ENCODE measurements at places on chromosomes 1 and 21.

GRCh38 chr1:223378754-223379153 is 14.5 kb upstream of the CCDC185 start:
- DNase-seq: no peak

DNA sequence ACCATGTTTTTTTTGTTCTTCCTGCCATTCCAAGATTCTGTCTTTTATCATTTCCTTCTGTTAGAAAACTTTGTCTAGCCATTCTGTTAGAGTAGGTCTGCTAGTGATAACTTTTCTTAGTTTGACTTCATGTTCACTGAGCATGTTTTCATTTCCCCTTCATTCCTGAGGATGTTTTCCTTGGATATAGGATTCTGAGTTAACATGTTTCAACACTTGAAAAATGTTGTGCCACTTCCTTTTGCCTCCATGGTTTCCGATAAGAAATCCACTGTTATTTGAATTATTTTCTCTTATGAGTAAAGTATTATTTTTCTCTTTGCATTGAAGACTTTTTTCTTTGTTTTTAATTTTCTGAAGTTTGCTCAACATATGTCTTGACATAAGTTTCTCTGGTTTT is 66.7 kb downstream of the ATP1A1 start:
- DNase-seq: no peak

DNA sequence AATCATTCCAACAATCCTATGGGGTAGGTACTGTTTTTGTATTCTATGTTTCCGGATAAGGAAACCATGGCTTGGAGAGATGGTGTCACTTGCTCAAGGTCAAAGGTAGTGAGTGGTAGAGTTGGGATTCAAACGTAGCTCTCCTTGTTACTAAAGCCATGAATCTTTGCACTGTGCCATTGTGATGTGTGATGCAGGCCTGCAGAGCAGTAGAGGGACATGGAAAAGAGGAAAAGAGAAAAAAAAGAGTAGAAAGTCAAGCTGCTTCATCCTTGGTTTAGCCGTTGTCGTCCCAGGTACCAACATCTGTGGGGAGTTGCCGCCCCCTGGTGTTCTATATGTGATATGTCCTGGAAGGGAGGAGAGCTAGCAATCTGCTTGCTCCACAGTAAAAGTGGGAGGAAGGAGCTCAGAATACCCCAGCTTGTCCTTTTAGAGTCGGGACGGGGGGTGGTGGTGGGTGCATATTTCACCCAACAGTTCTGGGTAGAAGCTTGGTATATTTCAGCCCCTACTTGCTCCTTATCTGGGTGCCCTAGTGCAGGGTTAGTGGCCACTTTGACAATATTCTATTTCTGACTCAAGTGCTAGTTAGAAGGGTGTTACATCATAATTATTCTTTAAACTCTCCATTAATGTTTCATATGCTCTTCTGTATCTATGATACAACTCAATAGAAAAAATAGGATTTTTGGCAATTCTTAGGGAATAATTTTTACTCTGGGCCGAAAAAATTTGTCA is 98.4 kb downstream of the EBNA1BP2 start:
- DNase-seq: peak; percentile 57

DNA sequence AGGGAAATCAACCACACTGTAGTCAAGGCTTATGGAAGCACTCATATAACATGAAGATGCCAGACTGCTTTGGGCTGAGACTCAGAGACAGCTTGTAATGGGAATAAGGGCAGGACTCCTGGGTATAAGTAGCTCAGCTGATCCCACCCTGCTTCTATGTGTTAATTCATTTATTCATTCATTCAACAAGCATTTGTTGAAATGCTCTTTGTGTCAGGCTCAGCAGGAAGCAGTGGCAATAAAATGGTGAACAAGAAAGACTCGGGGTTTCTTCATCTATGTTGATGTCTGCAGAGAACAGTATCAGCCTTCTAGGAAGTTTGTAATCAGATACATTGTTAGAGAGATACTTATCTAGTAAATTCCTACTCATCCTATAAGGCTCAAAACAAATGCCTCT is 145.5 kb upstream of the DMRTA2 start:
- no peak for DNase-seq

- no peak for DNase-seq
Measured at GRCh38 chr1:15123270-15123669, 30.3 kb upstream of the TMEM51 start.

DNA sequence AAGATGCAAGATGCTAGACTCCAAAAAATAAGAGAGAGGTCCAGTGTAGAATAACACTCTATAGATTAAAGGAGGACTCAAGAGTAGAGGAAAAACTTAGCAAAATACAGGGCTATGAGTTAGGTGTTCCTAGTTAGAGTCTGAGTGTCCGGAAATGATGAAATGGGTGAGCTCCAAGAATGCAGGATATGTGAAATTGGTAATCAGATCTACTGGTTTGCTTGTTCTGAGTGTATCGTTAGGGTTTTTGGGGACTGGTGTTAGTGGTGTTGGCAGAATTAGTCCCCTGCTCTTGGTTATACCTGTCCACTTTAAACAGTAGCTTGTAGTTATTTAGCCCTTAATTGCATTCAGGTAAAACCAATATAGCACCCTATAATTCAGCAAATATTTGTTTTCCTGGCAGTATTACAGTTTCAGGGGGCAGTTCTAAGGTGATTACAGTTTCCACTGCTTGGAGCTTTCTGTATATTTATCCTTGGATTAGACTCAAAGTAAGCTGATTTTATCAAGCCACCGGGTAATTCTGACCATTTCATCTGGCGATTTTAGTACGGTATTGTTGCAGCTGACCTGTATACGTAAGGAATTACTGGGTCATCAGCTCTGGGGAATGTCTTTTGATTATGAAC is 332.7 kb downstream of the CHRM3 start:
- DNase-seq: no peak

GRCh38 chr1:226867461-226868054 is 2.9 kb upstream of the PSEN2 start:
- no peak for DNase-seq

GRCh38 chr1:31099293-31100032 is 33.9 kb upstream of the PUM1 start:
- DNase-seq: no peak

DNA sequence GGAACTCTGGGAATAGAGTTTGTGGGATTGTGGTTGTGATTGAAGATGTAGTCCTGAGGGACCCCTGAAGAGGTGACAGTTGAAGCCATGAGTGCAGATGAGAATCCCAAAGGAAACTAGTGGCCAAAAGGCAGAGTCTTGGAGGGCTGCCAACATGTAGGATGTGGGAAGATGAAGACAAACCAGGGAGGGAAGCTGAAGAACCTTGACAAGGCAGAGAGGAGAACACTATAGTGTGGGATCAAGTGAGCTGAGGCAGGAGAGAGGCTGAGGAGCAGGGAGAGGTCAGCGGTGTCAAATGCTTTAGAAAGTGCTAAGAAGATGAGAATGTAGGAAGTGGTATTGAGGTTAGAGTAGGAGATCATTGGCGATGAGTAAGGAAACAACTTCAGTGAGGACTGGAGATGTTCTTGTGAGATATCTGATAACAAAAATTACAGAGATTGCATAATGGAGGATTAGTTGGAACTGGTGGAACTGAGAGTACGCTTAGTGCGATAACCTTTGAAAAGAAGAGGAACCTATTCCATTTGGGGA is 88.5 kb upstream of the VCAM1 start:
- peak; percentile 73 for DNase-seq

DNA sequence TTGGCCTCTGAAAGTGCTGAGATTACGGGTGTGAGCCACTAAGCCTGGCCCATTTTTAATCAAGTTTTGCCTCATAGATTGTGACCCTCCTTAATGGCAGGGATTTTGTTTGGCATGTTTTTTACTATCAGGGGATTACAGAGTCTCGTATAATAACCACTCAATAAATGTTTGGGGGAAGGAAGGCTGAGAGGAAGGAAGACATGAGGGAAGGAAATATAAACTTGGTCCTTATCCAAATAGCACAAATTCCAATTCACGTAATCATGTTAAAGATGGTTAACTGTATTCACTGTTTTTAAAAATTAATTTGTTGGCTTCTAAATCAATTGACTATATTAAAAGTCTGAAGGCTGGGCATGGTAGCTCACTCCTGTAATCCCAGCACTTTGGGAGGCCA is 30.9 kb upstream of the SERTAD4 start:
- no peak for DNase-seq

DNA sequence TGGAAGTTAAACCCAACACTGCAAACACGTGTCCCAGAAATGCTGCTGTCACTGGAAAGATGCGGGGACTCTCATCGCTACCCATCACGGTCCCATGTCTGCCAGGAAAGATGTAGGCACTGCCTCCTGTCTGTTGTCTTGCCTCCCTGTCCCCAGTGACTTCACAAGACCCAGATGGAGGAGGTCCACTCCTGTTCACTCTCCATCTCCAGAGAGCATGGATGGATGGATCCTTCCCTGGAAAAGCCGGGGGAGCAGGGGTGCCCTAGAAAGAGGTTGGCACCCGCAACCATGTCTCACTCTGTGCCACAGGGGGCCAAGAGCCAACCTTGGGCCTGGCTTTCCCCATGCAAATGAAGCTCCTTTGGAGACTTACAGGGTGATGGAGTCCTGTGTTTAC is 135.5 kb downstream of the GLIS1 start:
- DNase-seq: no peak

- no peak for DNase-seq
Measured at GRCh38 chr1:6106321-6106731, 60.6 kb downstream of the KCNAB2 start.

GRCh38 chr21:34213959-34214358 is 140.6 kb downstream of the MRPS6 start:
- DNase-seq: no peak

DNA sequence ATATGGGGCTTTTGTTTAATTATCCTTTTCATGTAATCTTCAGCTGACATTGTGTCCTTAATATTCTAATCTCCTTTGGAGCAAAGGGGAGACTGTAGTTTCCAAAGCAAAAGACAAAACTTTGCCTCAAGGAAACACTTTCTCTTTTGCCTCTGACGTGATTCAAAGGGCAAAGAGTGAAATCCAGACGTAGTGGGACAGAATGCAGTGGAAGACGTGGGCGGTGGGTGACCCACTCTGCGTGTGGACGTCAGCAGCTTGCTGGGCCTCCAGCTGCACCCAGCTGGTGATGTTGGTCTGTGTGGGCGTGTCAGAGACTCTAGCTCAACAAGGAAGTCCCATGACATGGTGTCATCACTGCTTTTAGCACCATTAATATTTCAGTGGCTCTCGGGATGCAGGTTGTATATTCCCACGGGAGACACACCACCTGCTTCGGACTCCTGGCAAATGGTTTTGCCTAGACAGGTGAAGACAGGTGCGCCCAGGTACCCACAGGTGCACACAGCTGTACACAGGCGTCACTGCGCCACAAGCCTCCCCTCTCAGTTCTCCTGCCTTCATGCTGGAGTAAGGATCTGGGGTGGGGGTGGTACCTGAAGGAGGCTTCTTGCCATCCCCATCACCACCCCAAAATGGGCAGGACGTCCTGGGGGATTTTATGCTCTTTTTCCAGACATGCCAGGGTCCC is 292.1 kb upstream of the VAMP3 start:
- DNase-seq: peak; percentile 69
